ENCODE measurements at places on chromosomes 3 and 15.
A peak's percentile ranks its signal among the peaks of the same experiment; 100 is the strongest.

- DNase-seq = no peak
Observed at GRCh38 chr3:169112153-169112892, 551.2 kb downstream of the MECOM start.

DNA sequence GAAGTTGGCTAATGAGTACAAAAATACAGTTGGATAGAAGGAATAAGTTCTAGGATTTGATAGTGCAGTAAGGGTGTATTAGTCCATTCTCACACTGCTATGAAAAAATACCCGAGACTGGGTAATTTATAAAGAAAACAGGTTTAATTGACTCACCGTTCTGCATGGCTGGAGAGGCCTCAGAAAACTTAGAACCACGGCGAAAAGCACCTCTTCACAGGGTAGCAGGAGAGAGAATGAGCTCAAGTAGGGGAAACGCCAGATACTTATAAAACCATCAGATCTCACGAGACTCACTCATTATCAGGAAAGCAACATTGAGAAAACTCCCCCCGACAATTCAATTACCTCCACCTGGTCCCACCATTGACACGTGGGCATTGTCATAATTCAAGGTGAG is 483.3 kb downstream of the TUSC7 start:
- DNase-seq = no peak

GRCh38 chr3:23041918-23042696 is 161.0 kb upstream of the UBE2E2 start:
- no peak for DNase-seq

DNA sequence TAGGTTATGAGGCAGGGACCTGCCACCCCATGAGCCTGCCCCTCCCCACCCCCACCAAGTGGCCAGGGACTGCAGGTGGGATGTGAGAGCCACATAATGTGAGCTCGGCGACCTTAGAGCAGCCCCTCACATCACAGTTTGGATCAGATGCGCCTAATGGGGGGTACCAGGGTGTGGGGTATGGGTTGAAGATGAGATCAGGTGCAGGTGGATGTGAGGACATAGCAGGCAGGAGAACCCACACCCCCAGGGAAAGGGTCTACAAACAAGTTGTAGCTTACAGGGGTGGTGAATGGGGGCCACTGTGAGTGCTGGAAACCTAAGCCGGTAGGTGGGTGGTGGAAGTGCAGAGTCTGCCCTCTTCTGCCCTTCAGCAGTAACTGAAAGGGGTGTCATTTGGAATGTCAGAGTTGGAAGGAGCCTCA is 94.0 kb downstream of the CORO2B start:
- DNase-seq = peak; percentile 45

DNA sequence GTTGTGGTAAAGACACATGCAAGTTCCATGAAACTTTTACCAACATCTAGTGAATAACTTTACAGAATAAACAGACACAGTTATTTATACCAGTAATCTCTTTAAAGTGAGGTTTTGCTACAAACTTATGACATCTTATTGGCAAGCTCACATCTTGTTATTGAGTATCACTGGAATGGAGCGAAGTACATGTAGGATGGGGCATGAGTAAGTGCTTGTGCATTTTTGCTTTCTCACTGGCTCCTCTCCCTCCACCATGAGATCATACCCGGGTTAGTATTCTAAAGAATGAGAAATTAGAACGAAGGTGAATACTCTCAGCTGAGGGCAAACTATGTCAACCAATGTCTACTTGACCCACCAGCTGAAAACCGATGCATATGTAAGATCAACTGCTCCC is 193.3 kb upstream of the ZNF717 start:
- no peak for DNase-seq

All from sigmoid colon (tissue), 7 donors.